ENCODE measurements at places on chromosomes 2 and 18.

- no peak for DNase-seq
These were observed 2.4 kb upstream of the MFF start for GRCh38 chr2:227322530-227323205.

- peak; percentile 75 for DNase-seq
These were observed 543 bp downstream of the HADHB start for GRCh38 chr2:26245231-26245732.

- DNase-seq: no peak
These were observed 472.3 kb downstream of the TNS1 start for GRCh38 chr2:217530392-217531090.

DNA sequence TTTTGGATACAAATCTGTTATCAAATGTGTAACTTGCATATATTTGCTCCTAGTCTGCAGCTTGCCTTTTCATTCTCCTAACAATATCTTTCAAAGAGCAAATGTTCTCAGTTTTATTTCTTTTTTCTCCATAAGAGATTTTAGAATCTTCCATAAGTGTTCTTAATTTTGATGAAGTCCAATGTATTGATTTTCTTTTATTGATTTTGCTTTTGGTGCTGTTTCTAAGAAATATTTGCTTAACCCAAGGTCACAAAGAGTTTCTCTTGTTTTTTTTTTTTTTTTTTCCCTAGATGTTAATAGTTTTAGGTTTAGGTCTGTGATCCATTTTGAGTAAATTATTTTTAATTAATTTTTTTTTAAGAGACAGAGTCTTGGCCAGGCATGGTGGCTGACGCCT lies 75.8 kb upstream of the SPRED2 start:
- no peak for DNase-seq

DNA sequence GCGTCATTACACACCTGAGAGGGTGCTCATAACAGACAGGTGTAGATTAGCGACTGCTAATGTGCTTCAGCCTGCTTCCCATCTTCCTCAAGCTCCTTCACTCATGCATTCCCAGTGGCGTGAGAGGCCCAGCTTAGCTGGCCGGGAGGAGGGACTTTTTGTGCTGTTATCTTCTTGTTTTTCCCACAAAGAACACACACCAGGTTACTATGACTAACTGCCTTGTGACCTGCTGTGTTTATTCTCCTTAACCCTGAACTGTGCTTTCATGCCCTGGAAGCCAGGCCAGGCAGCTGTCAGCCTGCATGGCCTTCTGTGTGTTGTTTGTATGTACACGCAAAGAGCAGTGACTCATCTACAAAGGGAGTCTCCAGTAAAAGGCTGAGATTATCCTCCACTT lies 143.8 kb downstream of the PIEZO2 start:
- DNase-seq: peak; percentile 6

GRCh38 chr2:41933046-41933420 lies 114.8 kb upstream of the PKDCC start:
- peak; percentile 59 for DNase-seq

- DNase-seq: no peak
These were observed 65.9 kb downstream of the XDH start for GRCh38 chr2:31348618-31349017.

DNA sequence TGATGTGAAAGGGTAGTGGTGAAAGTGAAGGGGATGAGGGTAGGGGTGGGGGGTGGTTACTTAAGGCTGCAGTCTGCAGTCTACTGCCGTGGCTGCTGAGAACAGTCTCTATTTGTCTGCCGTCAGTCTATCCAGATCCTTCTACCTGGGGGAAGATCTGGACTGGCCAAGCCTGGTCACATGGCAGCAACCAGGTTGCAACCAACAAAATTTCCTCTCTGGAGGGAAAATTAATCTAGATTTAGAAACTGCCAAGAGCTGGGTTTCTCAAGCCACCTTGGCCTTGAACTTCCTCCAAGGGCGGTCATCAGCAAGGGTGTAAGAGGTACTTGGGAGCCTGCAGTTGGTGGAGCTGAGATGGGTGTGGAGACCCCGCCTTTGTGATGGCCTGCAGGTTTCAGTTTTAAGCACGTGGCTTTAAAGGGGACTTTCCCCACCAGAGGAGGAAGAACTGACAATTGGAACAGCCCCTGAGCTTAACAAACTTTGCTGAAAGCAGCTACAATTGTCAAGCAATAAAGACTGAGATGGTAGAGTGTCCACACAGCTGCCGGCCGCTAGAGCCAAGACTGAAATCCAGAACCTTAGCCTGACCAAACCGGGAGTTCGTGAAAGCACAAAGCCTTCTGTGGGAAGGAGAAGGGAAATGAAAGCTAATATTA lies 31.4 kb upstream of the KCMF1 start:
- DNase-seq: no peak

GRCh38 chr2:66853585-66853984 lies 418.7 kb downstream of the MEIS1 start:
- DNase-seq: no peak

GRCh38 chr2:81247648-81248047 lies 943.1 kb upstream of the LRRTM1 start:
- DNase-seq: no peak

- no peak for DNase-seq
These were observed 78.7 kb downstream of the GRB14 start for GRCh38 chr2:164542581-164543021.

GRCh38 chr2:159088906-159089305 lies 120.5 kb downstream of the TANC1 start:
- DNase-seq: peak; percentile 49

DNA sequence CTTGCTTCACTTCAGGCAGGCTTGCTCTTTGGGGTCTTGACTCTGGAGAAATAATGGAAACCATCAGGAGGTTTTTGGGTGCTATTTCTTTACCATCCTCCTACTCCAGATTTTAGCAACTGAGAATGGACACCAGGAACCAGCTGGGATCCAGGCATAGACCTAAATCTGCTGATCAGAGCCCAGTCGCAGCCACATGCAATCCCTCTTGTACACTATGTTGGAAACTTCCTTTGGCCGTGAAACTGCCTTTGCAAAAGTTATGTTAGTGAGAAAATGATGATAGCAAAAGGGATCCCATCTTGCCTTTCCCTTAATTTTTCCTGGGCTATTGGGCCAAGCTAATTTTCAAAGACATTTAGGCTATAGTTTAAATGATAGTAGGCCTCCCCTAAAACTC lies 158.8 kb upstream of the ARL4C start:
- no peak for DNase-seq
